ENCODE measurements at places on chromosomes 5 and 9. TPM values are rescaled to one million over a fixed set of nuclear protein-coding genes. Genes with fewer than 3 reads are reported as not detected.

Gene GNG10
- 19.2 TPM for total RNA-seq

Gene PCDHGC4
- total RNA-seq, result 20.4 TPM

Gene CFAP77
- not detected for total RNA-seq

Gene FAM221B
- not detected for total RNA-seq

Gene SETX
- total RNA-seq, result 27.0 TPM

Gene TMEM252
- total RNA-seq, result not detected

Gene TLX3
- not detected for total RNA-seq

Gene PCDHGB3
- total RNA-seq, result 1.3 TPM

Gene LHX2
- not detected for total RNA-seq

Gene GGTA1
- total RNA-seq, result 3.9 TPM

Gene STXBP1
- 3.4 TPM for total RNA-seq

Gene LEAP2
- 1.1 TPM for total RNA-seq

Gene ARID3C
- not detected for total RNA-seq

DNA sequence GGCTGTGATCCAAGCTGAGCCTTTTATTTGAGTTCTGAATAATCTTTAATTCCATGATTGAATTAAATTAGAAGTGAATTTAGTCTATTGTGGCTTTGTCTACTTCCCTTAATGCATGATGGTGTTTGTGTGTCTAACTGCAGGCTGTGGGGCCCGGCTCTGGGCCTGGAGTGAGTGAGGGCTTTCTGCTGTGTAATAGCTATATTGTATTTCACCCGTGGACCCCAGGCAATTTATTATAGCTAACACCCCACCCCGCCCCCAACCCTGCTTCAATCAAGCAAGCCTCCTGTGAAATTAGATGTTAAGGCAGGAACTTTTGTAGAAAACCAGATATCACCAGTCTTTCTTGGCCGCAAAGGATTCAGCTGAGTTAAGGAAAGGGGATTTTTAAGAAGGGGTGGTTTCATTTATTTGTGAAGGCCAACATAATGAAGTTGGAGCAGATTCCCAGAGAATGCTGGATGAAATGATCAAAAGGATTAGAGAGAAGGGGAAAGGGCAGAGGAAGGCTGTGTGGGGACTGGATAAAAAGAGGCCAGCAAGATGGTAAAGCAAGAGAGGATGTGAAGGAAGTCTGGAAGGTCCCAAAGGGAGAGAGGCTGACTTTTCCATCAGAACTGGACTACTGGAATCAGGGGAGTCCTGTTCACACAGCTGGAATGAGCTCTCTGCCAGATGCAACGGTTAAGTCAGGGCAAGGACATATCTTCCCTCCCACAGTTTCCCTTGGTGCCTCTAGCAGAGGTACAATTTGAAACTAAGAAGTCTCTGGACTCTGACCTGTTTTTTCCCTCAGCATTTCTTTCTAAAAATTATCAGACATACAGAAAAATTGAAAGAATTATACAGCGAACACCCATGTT is 125.3 kb upstream of the SAP30L start:
- H3K36me3 ChIP-seq, result no peaks in the 10 kb centered on the region
- no peak overlapping the region for H3K27ac ChIP-seq
- no peak overlapping the region for H3K4me3 ChIP-seq
- peak; percentile 6 for DNase-seq

DNA sequence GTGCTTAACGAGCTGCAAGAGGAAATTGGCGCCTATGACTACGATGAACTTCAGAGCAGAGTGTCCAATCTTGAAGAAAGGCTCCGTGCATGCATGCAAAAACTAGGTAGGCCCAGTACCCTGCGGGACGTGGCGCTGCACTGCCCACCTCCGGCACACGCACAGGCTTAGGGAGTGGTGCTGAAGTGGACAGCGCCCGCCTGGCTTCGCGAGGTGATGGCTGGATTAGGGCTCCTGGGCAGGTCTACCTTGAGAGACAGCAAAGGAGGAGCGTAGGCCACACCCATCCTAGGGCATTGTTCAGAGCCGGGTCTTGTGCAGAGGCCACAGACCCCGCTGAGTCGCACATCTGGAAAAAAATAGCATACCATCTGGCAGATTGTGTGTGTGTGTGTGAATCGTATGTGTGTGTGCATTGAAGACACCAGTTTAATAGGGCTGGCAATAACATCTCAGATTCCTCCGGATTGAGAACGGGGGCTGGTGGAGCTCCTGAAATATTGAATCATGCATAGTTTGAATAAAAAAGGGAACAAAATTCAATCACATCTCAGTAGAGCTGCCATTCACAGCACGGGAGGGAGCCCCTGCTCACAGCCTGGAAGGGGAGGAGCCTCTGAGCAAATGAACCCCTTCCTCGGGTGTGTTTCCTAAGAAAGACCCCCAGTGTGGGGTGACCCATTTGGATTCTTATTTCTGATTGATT is 11.1 kb downstream of the OLFM1 start:
- H3K27ac ChIP-seq, result no peak overlapping the region
- no peak overlapping the region for H3K4me3 ChIP-seq
- DNase-seq, result no peak
- no peaks in the 10 kb centered on the region for H3K36me3 ChIP-seq
- peaks cover 18% of the 10 kb centered on the region for H3K4me1 ChIP-seq

DNA sequence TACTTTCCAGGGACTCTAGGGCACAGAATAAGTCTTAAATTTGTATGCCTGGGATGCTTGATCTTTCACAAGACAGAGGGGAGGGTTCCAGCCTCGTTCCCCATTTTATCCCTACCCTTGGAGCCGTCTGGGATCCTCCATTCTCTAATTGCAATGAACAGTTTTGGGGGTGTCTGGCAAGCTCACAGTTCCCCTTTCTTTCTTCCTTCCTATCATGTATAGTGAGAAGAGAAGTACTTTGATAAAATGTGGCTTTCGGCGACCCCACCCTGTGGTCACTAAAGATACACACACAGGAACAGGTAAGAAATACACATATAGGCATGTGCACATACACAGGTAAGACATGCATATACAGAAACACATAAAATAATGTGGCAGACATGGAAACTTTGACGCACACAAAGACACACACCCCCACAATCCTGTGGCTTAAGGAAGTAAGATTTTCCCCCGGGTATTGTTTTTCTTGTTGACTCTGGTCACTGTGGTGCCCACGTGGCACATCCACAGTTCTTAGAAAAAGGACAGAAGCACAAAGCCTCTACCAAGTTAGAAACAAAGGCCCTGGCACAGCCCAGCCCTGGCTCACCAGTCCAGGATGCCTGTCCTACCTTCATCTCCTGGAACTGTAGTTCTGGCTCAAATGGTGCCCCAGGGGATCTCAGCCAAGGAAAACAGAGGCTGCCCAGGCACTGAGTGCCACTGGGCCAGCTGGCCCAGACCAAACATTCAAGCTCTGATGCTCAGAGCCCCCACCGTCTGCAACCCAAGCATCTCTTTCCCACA is 6.3 kb upstream of the SMU1 start:
- no peaks in the 10 kb centered on the region for H3K36me3 ChIP-seq
- H3K27me3 ChIP-seq, result no peaks in the 10 kb centered on the region
- peaks cover 9% of the 10 kb centered on the region for H3K4me1 ChIP-seq
- H3K27ac ChIP-seq, result no peak overlapping the region
- H3K4me3 ChIP-seq, result no peak overlapping the region

GRCh38 chr5:106862450-106863193 is 808.1 kb downstream of the EFNA5 start:
- no peaks in the 10 kb centered on the region for H3K27me3 ChIP-seq
- H3K4me3 ChIP-seq, result no peak overlapping the region
- no peaks in the 10 kb centered on the region for H3K36me3 ChIP-seq
- H3K27ac ChIP-seq, result no peak overlapping the region

GRCh38 chr5:147504535-147504934 is 5.3 kb downstream of the DPYSL3 start:
- H3K4me1 ChIP-seq, result peaks cover 17% of the 10 kb centered on the region
- H3K4me3 ChIP-seq, result no peak overlapping the region
- no peaks in the 10 kb centered on the region for H3K36me3 ChIP-seq

- H3K4me1 ChIP-seq, result peaks cover 4% of the 10 kb centered on the region
- H3K27ac ChIP-seq, result peak overlapping the region; percentile 47
- H3K27me3 ChIP-seq, result no peaks in the 10 kb centered on the region
- no peaks in the 10 kb centered on the region for H3K36me3 ChIP-seq
- H3K4me3 ChIP-seq, result no peak overlapping the region
Measured at GRCh38 chr9:99023231-99023630, 79.5 kb downstream of the COL15A1 start.

GRCh38 chr9:112486221-112487007 is at the start of gene KIAA1958:
Gene KIAA1958, plus strand, starts transcription at chr9:112486827. Its CDS starts 87,254 bp downstream, at chr9:112574081.
- H3K27me3 ChIP-seq, result no peaks in the 10 kb centered on the region
- DNase-seq, result peak; percentile 40
- H3K27ac ChIP-seq, result peak within 1 kb of the TSS; percentile 77
- no peaks in the 10 kb centered on the region for H3K36me3 ChIP-seq

DNA sequence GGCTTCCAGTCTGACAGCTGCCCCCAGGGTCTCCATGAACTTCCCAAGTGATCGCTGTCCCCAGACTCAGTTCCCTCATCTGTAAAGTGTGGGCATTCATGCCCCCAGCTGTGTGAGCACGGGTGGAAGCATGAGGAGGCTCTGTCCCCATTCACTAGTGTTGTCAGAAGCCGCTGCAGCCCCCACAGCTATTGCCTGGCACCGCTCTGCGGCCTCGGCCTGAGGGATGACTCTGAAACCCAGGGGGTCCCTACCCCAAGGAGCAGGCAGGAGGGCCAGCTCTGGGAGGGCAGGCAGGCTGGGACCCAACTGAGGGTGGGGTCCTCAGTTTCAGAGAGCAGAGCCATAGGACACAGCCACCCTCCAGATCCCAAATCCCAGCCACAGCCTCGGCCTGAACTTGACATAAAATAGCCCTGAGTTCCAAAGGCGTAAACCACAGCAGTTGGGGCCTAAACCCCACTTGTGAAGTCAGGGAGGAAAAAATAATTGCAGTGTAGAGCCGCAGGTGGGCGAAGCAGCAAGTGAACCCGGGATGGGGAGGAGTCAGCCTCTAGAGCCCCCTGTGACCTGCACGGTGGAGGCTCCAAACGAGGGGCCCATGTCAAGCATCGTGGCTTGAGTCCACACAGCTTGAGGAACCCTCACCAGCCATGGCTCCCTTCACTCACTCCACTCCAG is 66.0 kb upstream of the ADAMTS2 start:
- no peaks in the 10 kb centered on the region for H3K4me1 ChIP-seq
- H3K36me3 ChIP-seq, result no peaks in the 10 kb centered on the region
- no peak overlapping the region for H3K4me3 ChIP-seq
- H3K27ac ChIP-seq, result no peak overlapping the region
- peaks cover under 1% of the 10 kb centered on the region for H3K27me3 ChIP-seq

GRCh38 chr5:8729437-8729836 is 816.4 kb downstream of the SEMA5A start:
- H3K27ac ChIP-seq, result no peak overlapping the region
- no peak overlapping the region for H3K4me3 ChIP-seq
- no peaks in the 10 kb centered on the region for H3K4me1 ChIP-seq
- DNase-seq, result no peak

DNA sequence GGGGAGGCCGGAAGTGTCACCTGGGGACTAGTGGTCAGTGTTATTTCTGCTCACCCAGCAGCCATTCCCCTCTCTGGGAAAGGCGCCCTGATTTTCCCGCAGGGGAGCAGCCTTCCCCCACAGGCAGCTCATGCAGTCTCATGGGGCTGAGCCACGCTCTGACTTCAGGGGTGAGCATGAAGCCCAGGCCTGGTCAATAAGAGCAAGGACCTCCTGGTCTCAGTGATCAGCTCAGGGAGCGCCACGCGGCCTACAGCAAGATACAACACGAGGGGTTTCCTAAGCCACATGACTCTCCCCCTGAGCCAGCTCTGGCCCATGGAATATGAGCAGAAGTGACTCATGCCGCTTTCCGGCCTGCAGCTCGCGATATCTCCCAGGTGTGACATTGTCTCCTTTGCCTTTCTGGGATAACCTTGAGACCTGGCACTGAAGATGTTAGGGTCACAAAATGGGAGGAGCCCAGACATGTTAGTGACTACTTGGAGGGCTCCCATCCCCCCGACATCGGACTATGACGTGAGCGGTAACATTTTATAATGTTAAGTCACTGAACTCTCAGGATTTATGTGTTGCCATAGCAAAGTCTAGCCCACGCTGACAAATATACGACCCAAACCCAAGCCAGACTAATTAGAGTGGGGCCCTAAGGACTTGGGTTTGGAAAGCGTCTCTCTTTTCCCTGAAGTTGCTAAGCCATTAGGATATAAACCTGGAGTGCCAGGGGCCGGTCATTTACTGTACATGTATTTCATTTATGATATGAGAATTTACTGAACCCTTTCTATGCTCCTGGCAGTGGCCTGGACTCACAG is 46.5 kb upstream of the GFPT2 start:
- H3K4me3 ChIP-seq, result no peak overlapping the region
- no peaks in the 10 kb centered on the region for H3K4me1 ChIP-seq
- no peak for DNase-seq
- H3K36me3 ChIP-seq, result no peaks in the 10 kb centered on the region
- H3K27me3 ChIP-seq, result no peaks in the 10 kb centered on the region

- no peak for DNase-seq
- H3K36me3 ChIP-seq, result no peaks in the 10 kb centered on the region
- H3K4me3 ChIP-seq, result no peak overlapping the region
- H3K27ac ChIP-seq, result no peak overlapping the region
- H3K4me1 ChIP-seq, result peaks cover 13% of the 10 kb centered on the region
- H3K27me3 ChIP-seq, result no peaks in the 10 kb centered on the region
Measured at GRCh38 chr9:7802666-7803065, 3.1 kb upstream of the DMAC1 start.

Data from gastrocnemius medialis (tissue), 4 donors.